ENCODE measurements at places on chromosomes 7 and 10. TPM values are rescaled to one million over a fixed set of nuclear protein-coding genes. Genes with fewer than 3 reads are reported as not detected.

GRCh38 chr7:351681-352480 lies 61.9 kb downstream of the FOXL3 start:
- H3K4me3 ChIP-seq, result peak overlapping the region; percentile 32
- DNase-seq, result no peak
- H3K27ac ChIP-seq, result peak overlapping the region; percentile 34
- H3K36me3 ChIP-seq, result no peaks in the 10 kb centered on the region
- H3K27me3 ChIP-seq, result peaks cover 6% of the 10 kb centered on the region

TMEM168 gene
- total RNA-seq, result 24.9 TPM

- no peak for DNase-seq
- H3K27ac ChIP-seq, result no peak overlapping the region
- H3K4me3 ChIP-seq, result no peak overlapping the region
- no peaks in the 10 kb centered on the region for H3K36me3 ChIP-seq
- no peaks in the 10 kb centered on the region for H3K27me3 ChIP-seq
- H3K4me1 ChIP-seq, result no peaks in the 10 kb centered on the region
Observed at GRCh38 chr7:106231856-106232490, 52.8 kb downstream of the NAMPT start.

- no peak overlapping the region for H3K4me3 ChIP-seq
- H3K4me1 ChIP-seq, result peaks cover 39% of the 10 kb centered on the region
- DNase-seq, result no peak
- H3K27ac ChIP-seq, result no peak overlapping the region
- no peaks in the 10 kb centered on the region for H3K36me3 ChIP-seq
Observed at GRCh38 chr10:97512993-97513392, 14.3 kb downstream of the UBTD1 start.
